ENCODE measurements at places on chromosomes 2 and 18. TPM values are rescaled to one million over a fixed set of nuclear protein-coding genes. Genes with fewer than 3 reads are reported as not detected.

Gene RGPD4
- total RNA-seq, result not detected

Gene GPBAR1
- 0.16 TPM for total RNA-seq

Gene NEU2
- total RNA-seq, result not detected

Gene PSMA8
- not detected for total RNA-seq

Gene CYRIA
- total RNA-seq, result 30.8 TPM

Gene SLC9A2
- under 0.01 TPM for total RNA-seq

Gene NR4A2
- under 0.01 TPM for total RNA-seq
